ENCODE measurements at places on chromosomes 5 and 9.

DNA sequence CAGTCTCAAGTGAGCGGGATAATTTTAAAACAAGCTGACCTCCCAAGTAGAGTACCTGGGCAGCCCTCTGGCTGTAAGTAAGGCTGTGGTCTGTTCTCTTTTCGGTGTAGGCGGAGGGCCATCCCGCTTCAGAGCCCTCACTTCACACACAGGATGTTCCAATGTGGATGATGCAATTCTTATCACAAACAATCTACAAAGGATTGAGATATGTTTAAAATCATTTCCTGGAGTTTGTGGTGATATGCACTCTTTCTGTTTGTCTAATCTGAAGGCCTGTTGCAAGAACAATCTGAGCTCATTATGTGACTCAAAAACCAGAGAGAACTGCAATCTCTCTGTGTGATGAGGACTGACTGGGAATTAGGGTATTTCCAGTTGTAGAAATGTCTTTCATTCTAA, 42.5 kb downstream of the ITGA2 start:
- peak; percentile 77 for DNase-seq

- no peak for DNase-seq
Observed at GRCh38 chr9:89999534-90000370, 394.9 kb downstream of the GADD45G start.

- no peak for DNase-seq
Observed at GRCh38 chr5:171537070-171537849, 117.8 kb downstream of the FGF18 start.

GRCh38 chr5:126806-127205, 34.8 kb downstream of the PLEKHG4B start:
- DNase-seq = no peak

All from KBM-7 (cell line).